Esophagus squamous epithelium (tissue), 5 donors: ENCODE measurements at places on chromosomes 6 and 20. TPM values are rescaled to one million over a fixed set of nuclear protein-coding genes. Genes with fewer than 3 reads are reported as not detected.

DNA sequence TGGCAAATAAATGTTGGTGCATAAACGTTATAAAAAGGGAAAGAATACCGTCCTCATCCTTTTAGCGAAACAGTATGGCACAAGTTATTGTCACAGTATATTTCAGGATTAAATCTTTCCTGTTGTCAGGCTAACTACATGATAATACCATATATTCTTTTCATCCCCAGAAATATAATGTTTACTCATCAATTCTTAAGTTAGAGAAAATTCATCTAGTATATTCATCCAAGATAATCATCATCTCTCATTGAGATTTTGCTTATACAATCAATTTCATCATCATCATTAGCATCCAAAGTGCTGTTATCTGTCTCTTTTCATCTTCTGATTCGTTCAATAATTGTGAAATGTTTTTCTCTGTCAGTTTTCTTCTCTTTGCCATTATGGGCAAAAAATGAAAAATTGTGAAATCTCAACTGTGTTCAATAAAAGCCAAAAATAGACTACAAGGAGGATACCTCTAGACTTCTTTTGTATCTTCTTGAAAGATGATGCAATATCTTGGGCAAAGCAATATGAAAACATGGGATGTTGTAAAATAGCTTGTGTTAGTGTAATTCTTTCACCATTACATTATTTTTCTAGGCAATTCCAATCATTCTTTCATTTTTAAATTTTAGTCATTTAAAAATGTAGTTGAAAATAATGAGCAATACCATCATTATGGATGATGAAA is 2.6 kb downstream of the SPACA1 start:
- DNase-seq: no peak

Gene SLC22A2
- not detected for total RNA-seq

DNA sequence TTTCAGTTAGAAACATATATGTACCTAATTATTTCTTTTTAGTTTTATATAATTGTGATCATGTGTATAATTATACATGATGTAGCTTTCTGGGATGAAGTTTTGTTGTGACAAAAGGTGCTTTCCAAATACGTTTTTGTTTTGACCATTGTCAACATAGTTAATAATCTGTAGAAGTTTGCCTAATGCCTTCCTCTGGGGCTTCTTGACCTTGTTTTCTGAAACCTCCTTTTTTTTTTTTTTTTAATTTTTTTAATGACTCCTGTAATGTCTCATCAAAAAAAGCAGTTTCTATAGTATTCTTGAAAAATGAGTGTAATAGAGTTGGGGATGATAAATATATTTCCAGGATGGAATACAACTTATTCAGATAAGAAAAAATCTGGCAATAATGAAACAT is 434.7 kb upstream of the SOX4 start:
- DNase-seq: no peak

Gene ULBP3
- 2.1 TPM for total RNA-seq

Gene WFDC2
- total RNA-seq: 0.99 TPM

GRCh38 chr6:52162940-52163908 is 23.0 kb upstream of the IL17A start:
- no peak for DNase-seq

Gene PARD6B
- 6.5 TPM for total RNA-seq

GRCh38 chr6:136113736-136114173 is 136.4 kb downstream of the MTFR2 start:
- DNase-seq: no peak

- no peak for DNase-seq
These were observed 1.7 kb upstream of the PKIG start for GRCh38 chr20:44580581-44581268.

DNA sequence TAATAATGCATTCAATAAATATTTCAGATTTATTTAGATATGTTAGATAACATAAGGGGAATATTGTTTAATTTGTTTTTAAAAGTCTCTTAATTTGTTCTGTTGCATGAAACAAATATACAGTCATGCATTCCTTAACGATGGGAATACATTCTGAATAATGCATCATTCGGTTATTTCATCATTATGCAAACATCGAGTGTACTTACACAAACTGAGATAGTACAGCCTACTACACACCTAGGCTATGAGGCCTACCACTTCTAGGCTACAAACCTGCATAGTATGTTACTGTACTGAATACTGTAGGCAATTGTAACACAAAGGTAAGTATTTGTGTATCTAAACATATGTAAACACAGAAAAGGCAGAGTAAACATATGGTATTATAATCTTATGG is 118.7 kb downstream of the EPHA7 start:
- DNase-seq: no peak

DNA sequence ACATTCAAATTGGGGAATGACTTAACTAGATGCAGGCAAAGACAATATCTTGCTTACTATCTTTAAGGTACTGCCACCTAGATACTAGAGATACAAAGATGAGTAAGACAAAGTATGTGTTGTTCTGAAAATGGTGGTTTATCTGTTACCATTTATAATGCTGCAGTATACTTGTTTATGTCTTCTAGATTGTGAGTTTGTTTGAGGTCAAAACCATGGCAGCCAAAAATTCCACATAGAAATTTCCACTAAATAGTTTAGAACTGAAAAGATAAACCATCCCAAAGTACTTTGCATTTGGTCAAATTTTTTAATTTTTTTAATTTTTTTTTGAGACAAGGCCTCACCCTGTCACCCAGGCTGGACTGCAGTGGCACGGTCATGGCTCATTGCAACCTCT is 150.8 kb downstream of the SOX4 start:
- no peak for DNase-seq

GRCh38 chr20:39050555-39050902 is 88.4 kb downstream of the DHX35 start:
- no peak for DNase-seq

Gene CLIC5
- total RNA-seq: 1.1 TPM

DNA sequence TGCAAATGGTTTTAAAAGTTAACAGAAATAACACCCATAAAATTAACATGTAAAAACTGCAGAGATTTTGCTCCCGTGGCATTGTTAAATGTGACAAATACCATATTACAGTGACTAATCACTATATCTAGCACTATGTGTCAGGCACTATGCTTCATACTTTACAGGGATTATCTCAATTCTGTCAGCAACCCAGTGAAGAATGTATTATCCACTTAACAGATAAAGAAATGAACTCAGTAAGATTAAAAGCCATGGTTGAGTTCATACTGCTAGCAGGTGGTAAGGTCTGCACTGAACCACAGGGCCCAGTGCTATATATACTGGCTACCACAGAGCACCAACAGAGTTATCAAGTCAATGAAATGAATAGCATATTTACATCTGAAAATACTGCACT is 65.4 kb downstream of the RWDD2A start:
- no peak for DNase-seq

DNA sequence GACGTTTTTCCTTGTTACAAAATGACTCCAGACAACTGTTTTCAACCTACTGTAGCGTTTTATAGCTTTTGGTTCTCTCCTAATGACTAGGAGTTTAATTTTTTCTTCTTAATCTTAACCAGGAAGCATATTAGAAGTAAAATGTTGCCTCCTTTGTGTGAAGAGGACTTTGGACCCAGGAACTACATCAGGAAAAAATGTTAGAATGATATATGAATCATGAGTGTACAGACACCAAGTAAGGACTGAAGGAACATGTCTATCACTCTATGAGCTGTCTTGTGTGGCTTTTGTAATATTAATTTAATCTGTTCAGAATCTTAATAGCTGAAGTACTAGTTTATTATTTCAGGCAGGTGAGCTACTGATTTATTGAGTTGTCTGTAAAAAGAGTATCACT is 71.0 kb upstream of the MARCKS start:
- DNase-seq: no peak

Gene F13A1
- total RNA-seq: 6.9 TPM

GRCh38 chr6:7292596-7293255 is 20.3 kb downstream of the SSR1 start:
- no peak for DNase-seq

DNA sequence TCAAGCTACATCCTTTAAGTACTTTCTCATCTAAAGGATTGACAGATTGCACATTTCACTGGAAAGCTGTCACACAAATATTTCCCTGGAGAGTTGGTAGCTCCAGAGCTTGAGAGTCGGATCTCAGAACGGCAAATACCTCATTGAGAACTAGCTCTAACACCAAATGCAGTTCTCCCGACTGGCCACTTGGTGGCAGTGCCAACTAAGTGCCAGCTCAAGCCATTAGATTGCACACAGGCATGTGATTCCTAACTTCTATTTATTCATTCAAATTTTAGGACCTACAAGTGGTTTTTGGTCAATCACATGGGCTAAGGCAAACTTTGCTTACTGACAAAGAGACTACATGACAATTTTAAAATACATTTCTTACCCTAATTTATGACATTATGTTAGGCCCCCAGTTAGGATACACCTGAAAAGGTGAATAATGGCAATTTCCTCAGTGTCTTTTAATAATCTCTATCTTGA is 7.9 kb upstream of the MCHR2 start:
- no peak for DNase-seq

DNA sequence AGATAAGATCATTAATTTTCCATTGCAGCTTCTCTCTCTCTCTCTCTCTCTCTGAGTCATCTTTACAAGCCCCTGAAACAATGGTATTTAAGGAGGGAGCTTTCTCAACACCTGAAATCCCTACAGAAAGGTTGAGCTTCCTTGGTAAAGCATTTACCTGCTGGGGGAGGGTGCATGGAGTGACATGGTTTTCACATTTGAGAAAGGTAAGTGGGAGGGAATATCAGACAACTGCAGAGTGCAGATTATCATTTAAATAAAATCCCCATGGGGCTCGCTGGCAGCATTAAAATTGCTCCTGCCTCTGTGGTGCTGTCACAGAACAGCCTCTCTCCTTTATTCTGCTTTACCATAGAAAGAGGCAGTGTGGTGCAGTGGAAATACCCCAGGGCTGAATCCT is 10.3 kb upstream of the PDYN start:
- DNase-seq: no peak

Gene SDCBP2
- 150 TPM for total RNA-seq

DNA sequence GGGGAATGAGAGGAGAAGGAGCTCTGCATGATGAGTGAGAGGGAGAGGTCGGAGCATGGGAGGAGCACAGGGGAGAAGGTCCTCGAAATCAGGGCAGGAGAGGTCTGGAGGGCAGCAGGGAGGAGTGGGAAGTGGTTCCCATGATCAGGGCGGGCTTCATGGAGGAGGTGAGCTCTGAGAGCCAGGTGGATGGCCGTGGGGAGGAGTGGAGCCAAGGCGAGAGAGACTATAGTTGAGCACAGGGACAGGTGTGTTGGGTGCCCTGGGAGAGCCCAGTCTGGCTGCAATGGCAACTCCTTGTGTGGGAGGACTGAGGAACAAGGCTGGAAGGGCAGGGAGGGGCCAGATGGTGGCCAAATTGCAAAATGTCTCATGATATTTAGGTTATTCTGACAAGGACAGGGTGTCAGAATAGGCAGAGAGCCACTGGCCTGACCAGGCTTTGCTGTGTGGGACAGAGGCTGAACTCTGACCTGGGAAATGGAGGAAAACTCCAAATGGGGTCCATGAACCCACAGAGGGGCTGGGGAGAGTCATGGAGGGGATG is 21.4 kb downstream of the TTBK1 start:
- no peak for DNase-seq

Gene PLAGL2
- total RNA-seq: 13.6 TPM

- no peak for DNase-seq
These were observed 1.6 kb downstream of the CLPSL1 start for GRCh38 chr6:35782424-35782823.

- no peak for DNase-seq
These were observed 994 bp downstream of the FOXC1 start for GRCh38 chr6:1610497-1611321.
